ENCODE measurements at places on chromosomes 5 and 9.

DNA sequence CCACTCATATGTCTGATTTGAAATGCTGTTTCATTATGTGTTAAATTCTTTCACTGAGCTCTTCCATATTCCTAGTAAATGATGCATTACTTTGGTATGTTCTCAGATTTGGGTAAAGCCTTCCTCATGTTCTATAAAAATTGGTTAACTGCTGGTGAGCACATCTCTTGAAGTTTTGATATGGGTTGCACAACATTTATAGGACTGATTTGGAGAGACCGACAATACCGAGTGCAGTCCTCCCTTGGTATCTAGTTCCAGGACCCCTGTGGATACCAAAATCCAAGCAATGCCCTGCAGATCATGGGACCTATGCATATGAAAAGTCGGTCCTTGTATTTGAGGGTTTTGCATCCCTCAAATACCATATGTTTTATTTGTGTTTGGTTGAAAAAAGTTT is 37.8 kb downstream of the WDR36 start:
- DNase-seq: no peak

GRCh38 chr9:128251732-128252100 is 24.1 kb downstream of the GOLGA2 start:
- DNase-seq: no peak

GRCh38 chr5:53291528-53291927 is 182.0 kb upstream of the MOCS2 start:
- DNase-seq: no peak

DNA sequence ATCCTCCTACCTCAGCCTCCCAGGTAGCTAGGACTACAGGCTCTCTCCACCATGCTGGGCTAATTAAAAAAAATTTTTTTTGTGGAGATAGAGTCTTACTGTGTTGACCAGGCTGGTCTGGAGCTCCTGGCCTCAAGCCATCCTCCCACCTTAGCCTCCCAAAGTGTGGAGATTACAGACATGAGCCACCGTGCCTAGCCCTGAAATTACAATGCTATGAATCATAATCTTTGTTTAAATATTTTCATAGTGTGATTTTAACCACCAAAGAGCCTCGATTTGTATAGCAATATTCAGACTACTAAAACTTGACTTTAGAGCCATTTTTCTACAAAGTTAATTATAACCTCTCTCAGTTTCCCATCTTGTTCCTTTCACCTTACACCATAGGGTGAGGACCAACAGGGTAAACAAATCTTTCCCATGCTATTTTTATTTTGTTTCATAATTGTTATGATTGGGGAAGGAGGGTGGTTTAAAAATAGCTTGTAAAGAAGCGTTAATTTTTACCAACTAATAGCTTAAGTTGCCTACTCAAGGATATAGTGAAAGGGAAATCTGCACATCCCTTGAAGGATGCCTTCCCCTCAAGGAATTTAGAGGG is 32.7 kb downstream of the UBE2D2 start:
- DNase-seq: no peak

- DNase-seq: no peak
These were observed 53.7 kb downstream of the LHFPL2 start for GRCh38 chr5:78594610-78595457.

- DNase-seq: no peak
These were observed 1.1 kb downstream of the NSG2 start for GRCh38 chr5:174046558-174046957.

GRCh38 chr5:141969783-141970771 is 1.2 kb downstream of the RNF14 start:
- no peak for DNase-seq

DNA sequence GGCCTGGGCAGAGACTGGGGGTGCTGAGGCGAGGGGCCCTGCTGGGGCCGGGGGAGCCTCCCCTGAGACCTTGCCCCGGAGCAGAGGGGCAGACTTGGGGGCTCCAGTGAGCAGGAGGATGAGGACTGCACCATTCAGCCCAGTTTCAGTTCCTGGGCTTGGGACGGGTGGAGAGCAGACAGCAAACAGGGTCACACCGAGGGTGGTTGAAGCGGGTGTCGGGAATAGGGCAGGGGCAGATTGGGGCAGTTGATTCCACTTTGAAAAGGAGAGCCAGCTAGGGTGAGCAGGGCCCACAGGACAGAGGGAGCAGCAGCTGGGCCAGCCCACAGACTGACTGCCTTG is 4.5 kb downstream of the GRK6 start:
- DNase-seq: no peak

DNA sequence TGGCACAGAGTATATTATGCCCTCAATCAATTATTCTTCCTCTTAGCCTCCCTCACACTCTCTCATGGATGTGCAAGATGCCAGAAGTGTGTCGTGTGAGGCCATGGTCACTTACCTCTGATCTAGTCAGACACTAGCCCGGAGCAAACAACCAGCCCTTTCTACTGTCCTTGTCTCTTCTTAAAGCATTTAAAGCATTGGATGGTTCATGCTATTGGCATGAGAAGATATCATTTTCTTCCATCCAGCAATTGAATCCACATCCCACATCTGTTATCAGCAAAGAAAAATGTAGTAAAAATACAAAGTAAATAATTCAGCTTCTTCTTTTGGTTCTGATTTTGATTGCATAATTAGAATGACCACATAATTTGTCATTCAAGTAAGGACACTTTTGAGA is 267.2 kb upstream of the ACO1 start:
- no peak for DNase-seq

DNA sequence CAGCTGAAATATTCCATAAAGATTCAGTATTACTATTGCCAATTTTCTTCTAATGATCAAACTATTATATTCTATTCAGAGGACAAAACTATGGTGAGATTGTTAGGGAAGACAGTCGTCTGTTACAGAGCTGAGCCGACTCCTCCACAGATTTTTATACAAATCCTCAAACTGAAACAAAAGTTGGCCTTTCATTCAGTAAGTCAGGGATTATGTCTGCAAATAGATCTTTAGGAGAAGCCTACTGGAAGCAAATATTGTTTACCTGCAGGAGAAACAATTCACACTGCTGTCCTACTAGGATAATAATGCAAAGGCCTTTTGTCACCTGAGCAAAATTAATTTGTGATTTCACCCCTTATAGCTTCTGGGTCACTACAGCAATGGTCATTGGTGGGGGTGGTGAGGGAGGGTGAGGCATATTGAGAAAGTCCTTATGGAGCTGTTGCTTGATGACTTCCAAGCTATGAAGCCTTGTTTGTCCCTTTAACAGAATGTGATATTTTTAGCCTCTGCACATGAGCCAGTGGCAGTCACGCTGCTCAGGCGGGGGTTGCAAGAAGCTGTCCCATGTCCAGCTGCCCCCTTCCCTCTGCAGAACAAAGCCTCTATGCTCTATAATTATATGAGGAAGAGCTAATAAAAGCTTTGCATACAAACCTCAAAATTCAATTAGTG is 200.5 kb upstream of the KLF9 start:
- no peak for DNase-seq

- DNase-seq: no peak
These were observed 426.6 kb downstream of the ARHGEF28 start for GRCh38 chr5:74052441-74053221.

GRCh38 chr5:176810081-176810597 is at the start of gene UNC5A:
UNC5A (plus strand) TSS chr5:176810559; CDS start chr5:176810751, 192 bp downstream.
- DNase-seq: no peak

- DNase-seq: no peak
These were observed 86.5 kb downstream of the MTRR start for GRCh38 chr5:7955476-7955875.

- DNase-seq: no peak
These were observed 20.8 kb downstream of the ANKRD55 start for GRCh38 chr5:56212130-56212879.

GRCh38 chr5:19927919-19928318 is 60.1 kb downstream of the CDH18 start:
- DNase-seq: peak; percentile 55

GRCh38 chr5:179309751-179310320 is 35.4 kb downstream of the ADAMTS2 start:
- DNase-seq: no peak

DNA sequence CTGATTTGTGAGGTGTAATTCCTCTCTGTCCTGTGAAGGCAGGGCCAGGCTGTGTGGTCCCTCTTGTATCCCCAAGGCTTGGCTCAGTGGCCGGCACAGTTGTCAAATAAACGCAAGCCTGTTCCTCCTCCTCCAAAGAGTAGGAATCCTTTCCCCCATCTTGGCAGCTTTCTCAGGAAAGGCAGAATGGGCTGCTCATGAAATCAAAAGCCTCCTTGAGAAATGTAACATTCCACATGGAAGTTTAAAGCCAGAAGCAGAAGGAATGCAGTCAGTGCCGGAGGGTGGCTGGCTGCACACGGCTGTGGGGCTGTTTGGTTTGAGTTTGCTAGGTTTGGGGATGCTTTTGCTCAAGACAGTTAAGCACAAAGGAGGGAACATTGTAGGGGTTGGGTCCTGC is 34.5 kb upstream of the MED10 start:
- no peak for DNase-seq

GRCh38 chr9:110125207-110125751 is 82.7 kb downstream of the C9orf152 start:
- no peak for DNase-seq

DNA sequence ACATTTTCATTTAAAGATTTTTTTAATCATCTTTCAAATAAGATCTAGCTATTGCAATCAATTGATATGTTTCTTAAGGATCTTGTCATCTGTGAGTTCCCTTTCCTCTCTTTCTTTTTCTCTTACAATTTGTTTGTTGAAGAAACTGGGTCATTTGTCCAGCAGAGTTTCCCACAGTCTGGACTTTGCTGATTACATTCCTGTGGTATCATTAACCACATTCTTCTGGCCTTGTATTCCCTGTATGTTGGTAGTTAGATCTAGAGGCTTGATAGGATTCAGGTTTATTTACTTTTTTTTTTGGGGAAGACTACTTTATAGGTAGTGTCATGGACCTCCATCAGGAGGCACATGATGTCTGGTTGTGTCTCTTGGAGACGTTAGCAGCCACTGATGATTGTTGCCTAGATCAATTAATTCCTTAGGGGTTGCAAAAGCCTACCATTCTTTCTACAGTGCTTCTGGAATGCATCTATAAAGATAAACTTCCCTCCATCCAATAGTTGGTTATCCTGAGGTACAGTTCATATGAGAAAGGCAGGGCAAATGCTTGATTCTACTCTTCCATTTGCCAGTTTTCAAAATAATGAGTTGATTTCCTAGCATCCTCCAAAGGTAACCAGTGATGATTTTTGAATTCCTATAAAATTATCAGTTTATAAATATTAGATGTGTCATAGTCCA is 14.3 kb downstream of the PDE8B start:
- no peak for DNase-seq

DNA sequence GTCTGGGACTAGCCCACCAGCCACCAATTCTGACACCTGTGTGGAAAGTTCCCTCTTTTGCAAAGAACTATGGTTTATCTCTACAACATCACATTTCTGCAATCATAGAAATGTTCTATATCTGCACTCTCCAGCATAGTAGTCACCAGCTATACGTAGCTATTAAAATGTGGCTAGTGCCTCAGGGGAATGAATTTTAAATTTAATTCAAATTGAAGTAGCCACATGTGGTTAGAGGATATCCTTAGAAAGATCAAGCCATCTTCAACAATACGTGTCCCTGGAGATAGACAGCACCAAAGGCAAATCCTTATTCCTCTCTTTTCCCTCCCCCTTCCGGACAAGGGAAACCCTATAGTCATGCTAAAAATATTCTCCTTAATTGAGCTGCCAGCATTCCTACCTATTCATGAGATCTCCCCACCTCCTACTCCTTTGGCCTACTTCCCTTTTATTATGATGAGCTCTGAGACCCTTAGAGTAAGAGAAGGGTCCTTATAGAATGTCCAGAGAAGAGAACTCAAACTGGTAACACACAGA is 11.1 kb downstream of the LCP2 start:
- DNase-seq: no peak

DNA sequence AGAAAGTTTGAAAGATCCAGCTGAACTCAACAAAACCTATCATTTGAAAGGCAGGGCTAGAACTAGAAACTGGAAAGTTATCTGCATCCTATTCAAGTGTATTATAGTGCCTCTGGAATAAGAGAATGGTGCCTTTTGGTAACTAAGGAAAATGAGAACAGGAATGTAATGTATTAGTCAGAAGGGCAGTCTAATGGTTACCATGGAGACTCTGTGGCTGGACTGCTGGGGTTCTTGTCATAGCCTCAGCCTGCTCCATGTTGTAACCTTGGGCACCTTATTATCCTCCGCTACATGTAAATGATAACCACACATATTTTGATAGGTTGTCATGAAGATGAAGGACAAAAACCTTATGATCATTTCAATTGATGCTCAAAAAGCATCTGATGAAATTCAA is 24.6 kb upstream of the IFNB1 start:
- DNase-seq: no peak

DNA sequence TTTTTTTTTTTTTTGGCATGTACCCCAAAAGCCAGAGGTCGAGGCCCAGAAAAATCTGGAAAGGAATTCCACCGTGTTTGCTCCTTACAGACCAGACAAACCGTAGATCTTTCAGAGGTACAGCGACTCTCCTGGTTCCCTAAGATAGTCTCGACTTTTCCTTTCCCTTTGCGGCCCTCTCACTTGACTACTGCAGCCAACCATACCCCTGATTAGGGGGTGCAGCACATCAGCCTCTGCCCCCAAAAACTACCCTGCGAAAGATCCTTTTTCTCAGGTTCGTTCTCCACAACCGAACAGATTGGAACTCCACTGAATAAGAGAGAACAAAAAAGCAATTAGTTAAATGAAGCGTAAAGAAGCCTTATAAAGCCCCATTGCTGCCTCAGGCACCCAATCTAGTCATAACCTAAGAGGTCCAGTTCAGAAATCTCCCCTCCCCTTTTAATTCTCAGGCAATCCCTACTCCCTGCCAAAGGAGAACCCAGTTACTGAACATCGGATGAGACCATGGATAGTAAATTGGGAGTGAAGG is 379 bp upstream of the TICAM2 start:
- no peak for DNase-seq

GRCh38 chr5:89090037-89090436 is 207.1 kb upstream of the MEF2C start:
- no peak for DNase-seq

- DNase-seq: peak; percentile 68
These were observed 77.7 kb downstream of the RGS3 start for GRCh38 chr9:113541019-113541900.

GRCh38 chr5:102595332-102595731 is 96.5 kb upstream of the SLCO6A1 start:
- no peak for DNase-seq

- DNase-seq: no peak
These were observed 1.1 kb upstream of the KIAA1958 start for GRCh38 chr9:112485574-112485973.

- peak; percentile 16 for DNase-seq
These were observed 137.9 kb downstream of the GABBR2 start for GRCh38 chr9:98570663-98571440.

DNA sequence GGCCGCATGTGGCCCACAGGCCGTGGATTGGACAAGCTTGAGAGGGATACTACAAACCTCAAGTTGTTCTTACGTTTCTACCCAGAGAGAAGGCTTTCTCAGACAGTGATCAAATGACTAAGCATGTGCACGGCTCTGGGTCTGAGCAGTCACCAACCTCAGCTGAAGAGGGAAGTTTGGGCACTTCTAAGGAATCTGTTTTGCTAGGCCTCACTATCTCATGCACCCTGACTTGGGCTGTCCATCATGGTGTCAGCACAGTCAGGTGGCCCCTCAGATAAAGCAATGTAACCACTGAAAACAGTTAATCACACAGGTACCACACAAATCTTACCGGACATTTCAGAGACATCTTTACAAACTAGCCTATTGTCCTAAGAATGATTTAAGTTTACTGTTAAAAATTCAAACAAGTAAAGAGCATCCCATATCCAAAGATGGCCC is 24.6 kb downstream of the CSF2 start:
- no peak for DNase-seq
